Upper lobe of right lung (tissue), 1 donor: ENCODE measurements at places on chromosomes 6 and 20. TPM values are rescaled to one million over a fixed set of nuclear protein-coding genes. Genes with fewer than 3 reads are reported as not detected.

DNA sequence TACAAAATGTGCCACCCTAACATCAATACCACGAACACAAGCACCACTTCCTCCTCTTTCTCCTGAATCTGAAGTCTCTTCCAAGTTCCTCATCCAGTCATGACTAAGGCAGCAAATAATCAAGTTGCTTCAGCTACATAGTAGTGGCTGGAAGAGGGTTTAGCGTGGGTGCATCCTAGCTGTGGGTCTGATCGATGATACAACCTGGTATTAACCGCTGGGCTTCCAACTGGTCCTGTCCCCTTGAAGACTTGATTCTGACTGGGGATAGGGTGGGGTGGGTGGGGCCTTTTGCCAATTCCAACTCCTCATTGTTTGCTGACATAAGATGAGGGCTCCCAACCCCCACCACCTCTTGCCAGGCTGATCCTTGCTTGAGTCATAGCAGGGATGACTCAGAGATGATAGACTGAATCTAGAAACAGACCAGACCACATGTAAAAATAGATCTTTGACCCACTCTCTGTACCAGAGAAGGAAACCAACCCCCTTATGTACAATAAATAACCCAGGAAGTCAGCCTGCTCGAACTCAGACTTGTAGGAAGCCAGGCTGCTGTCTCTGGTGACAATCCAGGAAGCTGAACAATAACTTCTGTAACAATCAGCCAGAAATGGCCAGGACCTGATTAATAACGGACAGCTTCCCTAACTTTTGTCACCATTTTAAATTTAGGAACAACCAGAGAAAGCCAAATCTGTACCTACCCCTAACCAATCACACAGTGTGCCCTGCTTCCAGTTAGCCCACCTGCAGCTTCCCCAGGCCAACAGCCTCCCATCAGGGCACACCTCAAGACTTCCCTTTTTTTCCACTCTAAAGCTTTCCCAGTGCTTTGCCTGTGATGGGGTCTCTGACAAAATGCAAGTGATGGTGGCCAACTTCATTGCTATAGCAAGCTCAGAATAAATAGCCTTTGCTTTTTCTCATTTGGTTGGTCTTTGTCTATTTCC lies 68.9 kb upstream of the FAM184A start:
- peak; percentile 68 for DNase-seq

DNA sequence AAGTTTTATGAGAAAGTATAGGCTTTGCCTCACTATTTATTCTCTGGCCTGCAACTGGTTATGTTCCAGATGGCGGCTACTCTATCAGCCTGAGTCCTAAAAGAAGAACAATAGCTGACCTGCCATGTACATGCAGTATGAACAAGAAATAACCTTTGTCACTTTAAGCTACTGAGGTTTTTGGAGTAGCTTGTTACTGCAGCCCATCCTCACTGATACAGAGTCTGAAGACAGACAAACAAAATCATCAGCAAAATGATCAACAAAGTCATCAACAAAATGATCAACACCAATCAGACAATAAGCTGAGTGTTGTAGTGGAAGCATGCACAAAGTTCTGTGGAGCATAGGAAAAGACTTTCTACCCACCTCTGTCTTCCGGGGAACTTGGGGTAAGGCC lies 82.5 kb downstream of the PLCG1 start:
- DNase-seq = no peak

Gene WFDC5
- 1.3 TPM for total RNA-seq

GRCh38 chr20:19275038-19275629 lies 62.7 kb downstream of the SLC24A3 start:
- no peak for DNase-seq

Gene SIRPG
- total RNA-seq = 0.81 TPM

DNA sequence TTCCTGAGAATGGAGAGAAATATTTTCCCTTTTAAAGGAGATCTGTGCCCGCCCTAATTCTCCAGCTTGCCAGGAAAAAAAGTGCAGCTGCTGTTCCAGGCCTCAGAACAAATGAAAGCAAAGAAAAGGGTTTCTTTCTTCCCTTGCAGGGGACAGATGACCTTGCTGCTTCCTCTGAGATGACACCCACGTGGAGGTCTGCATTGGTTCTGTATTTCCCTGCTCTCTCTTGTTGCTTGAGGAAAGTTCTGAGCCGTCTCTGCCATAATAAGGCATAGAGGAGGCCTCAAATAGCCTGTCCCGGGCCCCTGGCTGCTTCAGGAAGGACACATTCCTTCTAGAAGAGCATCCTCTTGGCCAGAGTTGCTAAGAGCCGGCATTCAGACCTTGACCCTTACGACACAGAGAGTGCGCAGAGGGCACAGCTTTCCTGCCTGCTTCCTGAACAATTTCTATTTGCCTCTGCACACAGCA lies 501.8 kb upstream of the SULF2 start:
- no peak for DNase-seq

DNA sequence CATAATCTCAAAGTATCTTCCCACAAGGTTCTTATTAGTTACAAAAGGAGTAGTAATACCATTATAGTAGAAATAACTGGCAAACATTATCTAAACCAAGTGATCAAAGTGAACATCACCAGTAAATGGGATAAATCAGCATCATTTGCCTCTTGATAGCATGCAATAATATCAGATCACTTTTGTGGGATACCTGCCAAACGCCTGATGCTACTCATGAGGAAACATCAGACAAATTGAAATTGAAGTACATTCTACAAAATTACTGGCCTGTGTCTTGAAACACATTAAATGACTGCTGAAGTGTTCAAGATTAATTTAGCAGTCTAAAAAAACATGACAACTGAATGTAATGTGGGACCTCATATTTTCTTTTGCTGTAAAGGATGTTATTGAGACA lies 208.1 kb downstream of the TINAG start:
- DNase-seq = no peak

DNA sequence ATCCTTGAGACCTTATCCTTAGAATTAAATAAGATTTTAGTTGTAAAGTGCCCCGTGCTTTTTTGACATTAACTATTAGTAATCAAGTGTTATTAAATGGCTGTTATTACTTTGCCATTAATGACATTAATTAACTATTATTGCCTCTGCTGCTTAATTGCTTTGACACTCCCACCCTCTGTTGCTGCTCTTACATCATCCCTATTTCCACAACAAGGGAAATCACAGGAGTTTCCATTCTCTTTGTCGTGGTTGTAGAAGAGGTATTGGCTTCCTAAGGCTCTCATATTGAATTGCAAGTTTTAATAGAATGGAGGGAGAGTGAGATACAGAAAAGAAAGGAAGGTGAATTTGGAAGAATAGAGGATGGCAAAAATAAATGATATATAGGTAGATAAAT lies 545.8 kb downstream of the MMUT start:
- DNase-seq = no peak

Gene COL9A3
- 1.1 TPM for total RNA-seq

DNA sequence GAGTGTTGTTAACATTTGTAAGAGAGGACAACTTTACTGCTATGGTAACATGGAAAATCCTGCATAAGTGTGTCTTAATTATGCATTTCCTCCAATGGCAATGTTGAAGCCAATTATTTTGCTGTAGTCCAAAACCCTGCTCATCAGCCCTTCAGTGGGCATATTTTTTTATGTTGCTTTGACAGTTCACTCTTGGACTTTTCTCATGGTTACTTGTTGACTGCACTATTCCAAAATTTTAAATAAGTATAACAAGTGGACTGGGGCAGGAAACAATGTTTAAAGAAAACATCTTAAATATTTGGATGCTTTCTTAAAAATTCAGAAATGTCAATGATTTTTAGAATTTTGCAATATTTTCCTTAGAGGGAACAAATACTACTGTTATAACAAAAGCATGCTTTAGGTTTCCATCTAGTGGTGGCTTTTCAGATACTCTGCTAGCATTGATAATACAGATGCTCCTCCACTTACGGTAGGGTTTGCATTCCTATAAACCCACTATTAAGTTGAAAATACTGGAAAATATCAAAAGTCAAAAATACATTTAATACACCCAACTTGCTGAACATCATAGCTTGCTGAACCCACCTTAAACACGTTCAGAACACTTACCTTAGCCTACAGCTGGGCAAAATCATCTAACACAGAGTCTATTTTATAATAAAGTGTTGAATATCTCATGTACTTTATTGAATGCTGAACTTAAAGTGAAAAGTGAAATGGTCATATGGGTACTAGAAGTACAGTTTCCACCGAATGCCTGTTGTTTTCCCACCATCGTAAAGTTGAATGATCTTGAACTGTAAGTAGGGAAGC lies 86.4 kb downstream of the ADGRG6 start:
- no peak for DNase-seq

Gene PROCR
- total RNA-seq = 20.4 TPM

DNA sequence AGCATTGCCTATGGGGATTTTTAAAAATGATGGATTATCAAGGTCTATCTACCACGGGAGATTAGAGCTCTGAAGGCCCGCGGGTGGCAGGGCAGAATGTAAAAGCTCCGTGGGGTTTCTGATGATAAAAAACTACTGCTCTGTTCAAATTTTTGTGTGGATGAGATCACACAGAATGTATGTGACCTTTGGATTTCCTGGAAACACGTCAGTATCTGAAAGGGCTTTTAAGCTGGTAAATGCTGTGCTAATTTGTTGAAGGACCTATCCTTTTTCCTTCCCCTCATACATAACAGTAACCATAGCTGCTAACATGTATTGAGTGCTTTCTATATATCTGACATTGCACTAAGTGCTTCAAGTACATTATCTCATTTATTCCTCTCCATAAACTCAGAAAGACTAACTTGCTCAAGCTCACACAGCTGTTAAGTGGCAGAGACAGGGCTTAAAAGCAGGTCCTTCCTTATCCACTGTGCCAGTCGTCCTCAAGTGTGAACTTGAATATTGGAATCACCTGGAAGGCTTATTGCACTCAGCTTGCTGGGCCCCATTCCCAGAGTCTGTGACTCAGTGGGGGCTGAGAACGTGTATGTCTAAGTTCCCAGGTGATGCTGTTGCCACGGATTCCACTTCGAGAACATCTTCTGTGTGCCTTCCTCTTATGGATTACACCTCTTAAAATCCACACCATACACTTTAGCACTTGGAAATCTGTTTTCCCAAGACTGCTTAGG lies 1.9 kb upstream of the TMEM242 start:
- DNase-seq = no peak

- no peak for DNase-seq
Observed at GRCh38 chr20:52035977-52036376, 155.6 kb downstream of the ZFP64 start.

DNA sequence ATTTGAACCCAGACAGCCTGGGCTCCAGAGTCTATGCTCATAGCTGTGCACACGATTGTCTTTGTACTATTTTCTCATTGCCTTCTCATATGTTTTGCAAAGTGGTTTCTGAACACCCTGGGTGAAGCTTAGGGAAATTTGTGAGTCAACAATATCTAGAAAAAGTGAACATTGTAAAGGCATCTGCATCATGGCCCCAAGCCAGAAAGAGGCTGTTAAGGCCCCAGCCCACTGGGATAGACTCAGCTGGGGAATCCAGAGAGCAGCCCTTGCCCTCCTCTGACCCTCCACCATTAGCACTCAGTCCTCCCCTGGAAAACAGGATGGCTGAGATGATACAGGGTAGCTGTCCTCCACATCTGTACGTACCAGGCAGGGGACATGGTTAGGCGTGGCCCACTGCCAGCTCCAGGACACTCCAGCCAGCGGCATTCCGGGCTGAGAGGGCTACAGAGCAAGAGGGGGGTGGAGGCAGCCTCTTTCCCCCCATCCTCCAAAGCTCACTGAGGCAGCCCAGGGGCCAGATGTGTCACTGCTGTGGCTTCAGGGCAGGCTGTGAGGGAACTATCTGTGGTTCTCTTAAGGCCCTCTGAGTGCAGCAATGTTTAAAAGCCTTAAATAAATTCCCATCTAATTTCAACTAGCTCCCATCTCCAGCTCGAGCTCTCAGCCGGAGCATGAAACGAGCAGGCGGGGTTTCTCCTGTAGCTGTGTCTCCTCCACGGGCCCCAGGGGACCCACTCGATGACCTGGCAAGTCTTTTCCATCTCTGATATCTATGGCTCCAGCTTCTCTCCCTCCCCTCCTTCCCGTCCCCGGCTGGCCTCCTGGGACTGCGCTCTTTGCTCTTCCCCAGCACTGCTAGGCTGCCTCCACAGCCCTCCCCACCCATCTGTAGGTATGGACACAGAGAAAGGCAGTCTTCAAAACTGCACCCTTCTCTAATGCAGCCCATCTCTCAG lies 209.4 kb upstream of the LRFN2 start:
- DNase-seq = no peak

DNA sequence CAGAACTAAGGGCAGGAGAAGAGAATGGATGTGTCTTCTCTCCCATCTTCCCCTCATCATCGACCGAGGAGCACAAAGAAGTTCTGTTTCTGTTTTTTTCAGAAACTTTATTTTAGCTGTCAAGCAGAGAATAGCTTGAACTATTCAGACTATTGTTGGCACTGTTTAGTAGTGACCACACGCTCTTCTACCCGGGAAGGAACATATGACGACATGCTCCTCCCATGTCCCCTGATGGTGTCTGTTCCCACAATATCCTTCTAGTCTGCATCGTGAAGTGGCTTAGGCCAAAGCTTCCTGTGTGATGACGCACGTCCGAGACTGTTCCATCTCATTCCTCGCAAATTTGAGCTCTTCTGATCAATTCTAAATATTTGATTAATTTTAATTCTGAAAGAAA lies 27.2 kb upstream of the KIF25 start:
- no peak for DNase-seq

Gene SNAI1
- total RNA-seq = 10.6 TPM

Gene PPP1R14C
- 10.0 TPM for total RNA-seq

Gene ARMH2
- total RNA-seq = not detected

DNA sequence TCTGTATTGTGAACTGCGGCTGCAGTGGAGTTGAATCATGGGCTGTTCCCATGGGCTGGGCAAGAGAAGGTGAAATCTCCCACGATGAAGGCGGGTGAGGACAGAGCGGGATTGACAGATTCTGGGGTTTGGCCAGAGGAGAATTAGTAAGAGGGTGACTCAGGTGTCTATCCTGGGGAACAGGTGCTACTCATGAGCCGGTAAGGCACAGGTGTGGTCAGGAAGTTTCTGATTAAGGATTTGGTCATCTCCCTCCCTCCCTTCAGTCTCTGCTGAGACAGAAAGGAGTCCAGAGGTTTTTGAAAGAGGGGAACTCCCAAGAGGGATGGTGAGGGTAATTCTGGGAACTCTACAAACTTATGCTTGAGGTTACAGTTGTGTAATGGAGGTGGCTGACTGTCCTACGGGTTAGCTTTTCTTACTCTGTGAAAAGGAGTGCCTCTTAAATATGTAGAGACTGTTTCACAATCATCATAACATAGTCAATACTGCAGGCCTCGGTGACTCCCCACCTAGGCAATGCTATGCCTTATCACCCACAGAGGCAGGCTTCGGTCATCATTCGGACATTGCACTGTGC lies 31.5 kb downstream of the SERPINB1 start:
- no peak for DNase-seq

GRCh38 chr6:67748521-67748920 lies 886.6 kb upstream of the ADGRB3 start:
- no peak for DNase-seq

- no peak for DNase-seq
Observed at GRCh38 chr6:36822506-36823269, 16.6 kb downstream of the CPNE5 start.
